ENCODE measurements at places on chromosomes 4 and X.

DNA sequence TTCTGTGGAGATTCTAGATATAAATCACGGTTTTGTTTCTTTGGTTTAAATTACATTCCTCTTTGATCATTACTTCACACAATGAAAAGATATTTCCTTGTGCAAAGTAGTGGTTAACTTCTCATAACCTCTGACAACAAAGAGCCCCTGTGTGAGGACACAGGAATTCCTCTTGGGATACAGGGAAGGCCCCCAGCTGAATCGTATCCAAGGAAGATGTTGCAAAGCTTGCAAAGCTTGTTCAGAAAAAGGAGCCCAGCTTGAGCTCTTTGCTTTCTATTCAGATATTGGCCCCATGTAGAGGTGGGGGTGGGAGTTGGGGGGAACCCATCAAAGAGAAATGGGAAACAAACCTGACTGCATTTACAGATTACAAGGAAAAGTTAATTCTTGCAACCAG lies 145.7 kb downstream of the RELL1 start:
- no peak for DNase-seq

GRCh38 chrX:153714256-153714655 lies 9.9 kb downstream of the BCAP31 start:
- peak; percentile 29 for DNase-seq

GRCh38 chr4:47031011-47031678 lies at the start of gene GABRB1:
TSS of gene GABRB1 (plus strand) at chr4:47031567.
- DNase-seq: peak; percentile 70

GRCh38 chr4:112287258-112287989 lies 1.7 kb upstream of the TIFA start:
- no peak for DNase-seq

- DNase-seq: no peak
Measured at GRCh38 chr4:118955515-118955914, 66.9 kb downstream of the SYNPO2 start.

- no peak for DNase-seq
Measured at GRCh38 chr4:143597276-143597675, 83.8 kb downstream of the SMARCA5 start.

DNA sequence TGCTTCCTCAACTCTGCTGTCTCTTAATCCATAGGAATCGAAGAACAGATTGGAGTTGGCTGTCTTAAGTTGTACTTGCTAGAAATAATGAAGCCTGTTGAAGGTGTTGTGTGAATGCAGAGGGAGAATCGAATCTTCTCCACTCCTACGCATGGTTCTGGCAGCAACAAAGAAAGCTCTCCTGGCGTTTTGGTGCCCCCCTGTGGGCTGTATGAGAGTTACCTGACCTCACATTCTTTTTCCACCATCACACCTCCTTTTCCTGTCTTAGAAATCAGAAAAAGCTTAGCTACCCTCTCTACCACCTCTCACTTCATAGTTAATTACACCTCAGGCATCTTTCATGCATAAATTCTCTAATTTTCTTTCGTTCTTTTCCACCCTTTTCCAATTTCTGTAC lies 16.3 kb downstream of the KLF8 start:
- DNase-seq: peak; percentile 30

GRCh38 chr4:37615059-37615719 lies 71.0 kb downstream of the RELL1 start:
- DNase-seq: no peak

GRCh38 chr4:55781812-55782211 lies 37.8 kb upstream of the EXOC1L start:
- DNase-seq: no peak

- no peak for DNase-seq
Measured at GRCh38 chrX:66051980-66052379, 12.1 kb upstream of the VSIG4 start.

GRCh38 chrX:110180928-110181310 lies 137.0 kb downstream of the AMMECR1 start:
- DNase-seq: no peak

- DNase-seq: peak; percentile 90
Measured at GRCh38 chr4:101304916-101305315, 42.4 kb downstream of the PPP3CA start.

- DNase-seq: no peak
Measured at GRCh38 chr4:5866841-5867813, 25.8 kb downstream of the CRMP1 start.

DNA sequence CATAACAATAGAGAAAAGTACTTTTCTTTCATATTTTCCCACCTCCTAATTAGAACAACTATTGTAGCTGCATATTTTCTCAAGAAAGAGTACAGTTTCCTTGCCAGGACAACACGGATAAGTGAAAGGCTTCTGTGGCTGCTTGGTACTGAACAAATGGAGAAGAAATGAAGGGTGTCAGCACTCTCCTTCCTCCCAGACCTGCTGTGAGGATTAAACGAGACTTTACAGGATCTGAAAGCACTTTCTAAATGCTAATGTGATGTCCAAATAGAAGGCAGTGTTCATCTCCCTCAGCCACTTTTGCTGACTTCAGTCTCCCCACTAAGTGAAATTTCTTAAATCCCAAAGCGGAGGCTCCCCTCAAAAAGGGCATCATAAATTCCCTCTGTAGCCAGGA lies 13.9 kb downstream of the NIPAL1 start:
- no peak for DNase-seq

GRCh38 chr4:4750187-4750586 lies 109.3 kb upstream of the MSX1 start:
- DNase-seq: no peak

DNA sequence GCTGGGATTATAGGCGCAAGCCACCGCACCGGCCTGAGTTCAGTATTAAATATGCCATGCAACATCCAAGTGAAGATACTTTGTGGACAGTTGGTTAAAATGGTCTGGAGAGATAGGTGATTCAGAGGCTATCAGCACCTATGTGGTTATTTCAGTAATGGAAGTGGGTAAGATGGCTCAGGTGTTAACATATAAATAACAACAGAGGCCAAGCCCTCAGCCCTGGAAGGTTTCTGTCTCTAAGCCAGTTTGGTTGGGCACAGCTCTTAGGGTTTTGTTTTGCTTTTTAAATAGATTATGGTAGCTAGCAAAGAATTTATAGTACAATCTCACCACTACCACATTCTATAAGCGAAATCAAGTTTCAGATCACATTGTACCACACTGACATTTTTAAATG lies 16.6 kb downstream of the FAM114A1 start:
- no peak for DNase-seq

DNA sequence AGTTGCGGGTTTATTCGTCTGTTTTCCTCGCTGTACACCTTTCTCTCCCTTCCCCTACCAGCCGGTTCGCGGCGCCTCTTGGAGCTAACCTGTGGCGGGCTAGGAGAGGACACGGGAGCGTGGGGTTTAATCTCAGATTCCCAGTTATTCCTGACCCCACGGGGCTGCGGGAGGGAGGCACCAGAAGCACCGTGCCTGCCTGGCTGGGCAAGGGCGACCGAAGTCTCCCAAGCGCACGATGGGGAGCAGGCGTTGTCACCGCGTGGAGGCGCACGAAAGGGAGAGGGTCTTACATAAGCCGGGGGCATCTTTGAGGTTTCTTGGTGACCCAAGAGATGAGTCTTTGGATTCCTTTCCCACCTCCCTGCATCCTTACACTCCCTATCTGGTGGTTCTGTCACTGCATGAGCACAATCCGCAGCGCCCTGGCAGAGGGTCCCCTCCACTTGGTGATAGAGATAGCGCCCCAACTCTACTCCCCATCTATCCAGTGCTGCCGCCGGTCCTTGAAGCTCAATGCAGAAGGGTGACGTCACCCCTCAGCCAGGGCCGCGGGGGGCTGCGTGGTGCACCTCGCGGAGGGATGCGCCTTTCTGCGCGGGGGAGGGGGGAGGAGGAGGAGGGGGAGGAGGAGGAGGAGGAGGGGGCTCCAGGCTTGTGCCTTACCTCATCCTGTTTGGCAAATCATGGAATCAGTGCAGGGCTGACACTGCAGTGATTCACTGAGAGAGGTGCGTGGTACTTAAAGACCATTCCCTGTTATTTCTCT lies 793 bp downstream of the TSPAN7 start:
- peak; percentile 31 for DNase-seq

DNA sequence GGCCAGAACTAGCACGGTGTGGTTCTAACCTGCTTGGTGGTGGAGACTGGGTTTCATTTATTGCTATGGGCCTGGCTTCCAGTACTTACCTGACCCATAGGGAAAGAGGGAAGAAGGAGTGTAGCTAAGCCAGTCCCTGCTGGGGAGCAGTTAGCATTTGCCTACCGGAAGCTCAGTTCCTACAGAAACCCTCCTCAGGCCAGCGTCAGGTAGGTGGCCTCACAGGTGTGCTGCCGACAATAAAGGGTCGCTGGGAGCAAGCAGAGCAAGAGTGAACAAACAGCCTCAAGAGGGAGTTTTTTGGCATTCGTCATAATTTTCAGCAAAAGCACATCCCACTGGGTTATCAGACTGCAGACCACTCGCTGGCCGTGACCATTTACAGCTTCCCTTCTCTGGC lies 740.6 kb upstream of the TENM3 start:
- DNase-seq: no peak

DNA sequence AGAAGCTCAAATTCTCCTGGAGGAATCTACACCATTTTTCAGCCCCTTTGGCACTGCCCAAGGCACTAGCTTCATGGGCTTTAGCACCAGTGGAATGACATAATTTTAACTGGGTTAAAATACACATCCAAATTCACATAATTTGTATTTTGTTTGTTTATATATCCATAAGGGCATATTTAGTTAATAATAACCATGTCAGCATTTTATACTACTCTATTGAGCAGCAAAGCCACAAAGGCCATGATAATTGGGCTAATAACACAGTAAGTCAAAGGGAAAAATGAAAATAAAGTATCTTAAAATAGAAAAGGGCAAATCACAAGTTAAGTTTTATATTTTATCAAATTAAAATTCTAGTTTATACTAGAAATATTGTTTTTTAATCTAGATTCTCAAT lies 262.7 kb upstream of the TACR3 start:
- no peak for DNase-seq

- no peak for DNase-seq
Measured at GRCh38 chr4:13617801-13618200, 9.7 kb downstream of the BOD1L1 start.

DNA sequence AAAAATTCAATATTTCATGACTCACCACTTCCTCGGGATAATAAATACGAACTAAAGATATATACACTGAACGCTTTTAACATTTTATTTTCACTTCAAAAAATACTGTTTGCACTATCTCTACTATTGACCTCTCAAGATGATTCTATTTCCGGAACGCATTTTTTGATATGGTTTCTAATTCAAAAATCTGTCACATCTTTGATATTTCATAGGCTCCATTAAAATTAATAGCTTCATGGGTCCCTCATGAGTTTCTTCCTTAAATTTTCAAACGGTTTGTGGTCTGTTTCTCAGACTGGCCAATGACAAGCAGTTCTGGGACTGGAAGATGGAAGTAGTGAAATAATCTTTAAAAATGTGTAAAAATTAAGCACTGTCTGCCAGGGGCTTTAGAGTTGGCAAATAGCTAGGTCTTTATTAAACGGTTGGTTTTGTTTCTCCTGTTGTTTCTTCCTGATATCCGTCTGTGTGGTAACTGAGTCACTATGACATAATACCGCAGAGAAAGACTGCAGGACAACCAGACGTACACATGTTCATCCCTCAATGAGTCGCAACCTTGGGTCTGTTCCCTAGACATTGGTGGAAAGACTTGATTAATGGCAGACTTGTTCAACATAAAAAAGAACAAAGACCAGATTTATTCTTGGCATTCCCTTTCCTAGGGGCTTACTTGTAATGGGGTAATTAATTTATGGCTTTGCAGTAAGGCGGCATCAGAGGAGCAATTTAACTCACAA lies 133.8 kb downstream of the PALLD start:
- DNase-seq: no peak

DNA sequence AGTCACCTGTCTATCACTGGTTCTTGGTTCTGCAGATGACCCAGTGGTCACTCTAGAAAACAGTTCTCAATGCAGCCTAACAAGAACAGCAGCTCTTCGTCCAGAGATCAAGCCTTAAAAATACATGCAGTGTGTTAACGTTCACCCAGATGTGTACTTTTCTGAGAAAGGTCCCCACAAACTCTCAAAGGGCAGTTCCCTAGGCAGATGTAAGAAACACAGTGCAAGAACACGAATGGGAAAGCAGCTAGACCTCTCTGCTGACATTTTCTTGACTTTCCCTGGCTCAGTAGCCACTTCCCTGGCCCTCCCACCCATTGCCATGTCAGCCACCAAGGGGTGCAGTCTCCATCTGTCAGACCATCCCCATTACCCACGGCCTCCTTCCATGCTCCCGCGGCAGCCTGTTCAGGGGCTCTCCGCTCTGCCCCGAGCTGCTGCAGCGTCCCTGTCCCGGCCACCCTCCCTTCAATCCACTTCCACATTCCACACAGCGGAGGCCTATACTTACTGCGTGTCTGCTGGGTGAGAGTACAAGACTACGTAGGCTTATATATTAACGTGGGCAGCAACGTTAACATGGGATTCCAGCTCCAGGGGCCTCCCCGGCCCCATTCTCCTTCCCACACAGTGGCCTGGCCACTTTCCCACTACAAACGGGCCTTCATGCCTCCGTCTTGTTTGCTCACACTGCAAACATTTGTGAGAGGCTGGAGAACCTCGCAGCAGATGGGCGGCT lies 34.3 kb downstream of the IRF2 start:
- DNase-seq: no peak

DNA sequence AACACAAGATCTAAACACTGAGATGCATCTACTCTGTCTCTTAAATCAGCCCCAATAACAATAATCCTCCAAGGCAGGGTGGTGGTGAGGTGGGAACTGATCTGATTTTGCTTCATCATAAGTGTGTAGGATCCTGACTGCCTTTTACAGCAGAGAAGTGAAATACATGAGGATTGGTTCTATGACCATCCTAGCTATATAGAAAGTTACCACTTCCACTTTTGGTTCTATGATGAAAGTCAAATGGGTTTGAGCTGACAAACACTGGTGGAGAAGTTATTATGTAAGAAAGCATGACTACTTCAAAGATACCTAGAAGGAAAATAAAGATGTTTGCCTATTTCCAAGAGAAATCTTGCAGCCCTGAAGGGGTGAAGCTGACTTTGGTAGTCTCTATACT lies 181.6 kb downstream of the NKX6-1 start:
- DNase-seq: no peak

GRCh38 chrX:14056206-14056605 lies 26.5 kb upstream of the GEMIN8 start:
- DNase-seq: no peak

GRCh38 chr4:151599863-151600262 lies 160.9 kb downstream of the GATB start:
- no peak for DNase-seq

GRCh38 chr4:41384992-41385391 lies 128.3 kb downstream of the UCHL1 start:
- DNase-seq: peak; percentile 75

DNA sequence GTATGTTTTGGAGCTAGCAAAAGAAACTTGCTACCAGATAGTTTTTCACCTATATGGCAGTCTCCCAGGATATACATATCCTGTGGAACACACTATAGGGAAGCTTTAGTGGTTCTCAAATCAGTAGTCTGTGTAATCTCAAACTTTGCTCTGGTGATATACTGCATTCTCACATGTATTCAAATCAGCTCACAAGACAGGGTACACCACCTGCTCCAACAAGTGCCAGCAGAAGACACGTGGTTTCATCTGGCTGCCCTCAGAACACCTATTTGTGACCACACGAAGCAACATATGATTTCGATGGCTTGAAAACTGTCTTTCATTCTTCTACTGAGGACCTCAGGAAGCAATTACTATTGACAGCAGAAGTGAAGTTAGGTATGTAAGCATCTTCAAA lies 37.7 kb downstream of the BCLAF3 start:
- DNase-seq: no peak

- no peak for DNase-seq
Measured at GRCh38 chr4:19729886-19730651, 521.6 kb upstream of the SLIT2 start.
